ENCODE measurements at places on chromosomes 16 and 17.
A peak's percentile ranks its signal among the peaks of the same experiment; 100 is the strongest.

DNA sequence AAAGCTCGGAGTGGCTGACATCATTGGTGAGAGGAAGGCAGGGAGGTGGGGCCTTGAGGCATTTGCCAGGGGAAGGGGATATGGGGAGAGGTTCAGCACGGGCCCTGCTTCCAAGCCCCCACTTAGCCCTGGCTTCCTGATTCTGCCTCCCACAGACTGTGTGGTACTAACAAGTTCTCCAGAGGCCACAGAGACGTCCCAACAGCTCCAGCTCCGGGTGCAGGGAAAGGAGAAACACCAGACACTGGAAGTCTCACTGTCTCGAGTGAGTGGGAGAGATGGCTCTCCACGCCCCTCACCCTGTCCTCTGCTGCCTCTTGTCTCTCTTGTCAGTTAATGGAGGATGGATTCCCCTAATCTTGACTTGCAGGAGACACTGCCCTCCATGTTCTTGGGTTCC, 8.1 kb downstream of the NFATC2IP start:
- no peaks in the 10 kb centered on the region for H3K4me1 ChIP-seq
- H3K27me3 ChIP-seq, result no peaks in the 10 kb centered on the region
- DNase-seq, result no peak

DNA sequence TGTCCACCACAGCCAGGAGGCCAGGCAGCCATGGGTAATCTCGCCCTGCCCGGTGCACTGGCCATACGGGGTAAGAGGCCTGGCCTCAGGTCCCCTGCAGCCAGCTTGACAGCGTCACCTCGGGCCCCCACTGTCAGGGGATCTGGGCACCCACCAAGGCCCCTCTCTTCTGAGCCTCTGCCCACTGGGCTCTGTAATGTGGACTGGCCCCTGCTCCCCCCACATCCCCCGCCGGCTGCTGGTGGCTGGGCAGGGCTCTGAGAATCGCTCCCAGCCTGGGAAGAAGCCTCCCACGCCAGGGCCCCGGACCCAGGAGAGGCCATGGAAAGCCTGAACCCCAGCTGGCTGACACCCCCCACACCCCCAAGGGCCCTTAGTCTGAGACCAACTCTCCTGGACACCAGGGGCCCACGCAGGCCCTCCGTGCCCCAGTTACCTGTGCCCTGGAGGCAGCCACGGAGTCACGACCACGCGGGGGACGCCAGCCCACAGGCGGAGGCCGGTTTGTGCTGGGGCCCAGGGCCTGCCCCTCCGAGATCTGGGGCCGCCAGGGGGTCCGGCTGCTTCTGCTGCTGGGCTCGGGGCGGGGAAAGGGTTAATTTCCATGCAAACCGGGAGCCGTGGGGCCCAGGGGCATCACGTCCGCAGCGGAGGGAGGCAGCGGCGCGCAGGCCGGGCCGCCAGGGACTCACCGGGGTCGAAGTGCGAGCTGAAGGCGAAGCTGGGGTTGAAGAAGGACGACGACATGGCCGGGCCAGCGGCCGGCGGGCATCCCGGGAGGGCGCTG, at the start of gene PVALEF:
TSS of gene PVALEF (plus strand) at position 262 of the 787 bp plus-strand sequence. CDS start 15,720 bp downstream, outside the sequence.
- H3K27me3 ChIP-seq, result peaks cover 6% of the 10 kb centered on the region
- no peak for DNase-seq
- no peak within 1 kb of the TSS for H3K27ac ChIP-seq
- peaks cover 5% of the 10 kb centered on the region for H3K4me1 ChIP-seq
- no peaks in the 10 kb centered on the region for H3K36me3 ChIP-seq

- no peak within 1 kb of the TSS for H3K4me3 ChIP-seq
- H3K27me3 ChIP-seq, result peaks cover 5% of the 10 kb centered on the region
- no peaks in the 10 kb centered on the region for H3K36me3 ChIP-seq
- DNase-seq, result no peak
Observed at GRCh38 chr17:82317394-82318168, at the start of gene CD7. TSS of gene CD7 (minus strand) at chr17:82317608. CDS start at chr17:82317495, 113 bp downstream.

- H3K4me3 ChIP-seq, result no peak overlapping the region
- H3K27ac ChIP-seq, result no peak overlapping the region
- no peaks in the 10 kb centered on the region for H3K27me3 ChIP-seq
- DNase-seq, result no peak
Observed at GRCh38 chr16:26475596-26475995, 591.1 kb upstream of the C16orf82 start.

DNA sequence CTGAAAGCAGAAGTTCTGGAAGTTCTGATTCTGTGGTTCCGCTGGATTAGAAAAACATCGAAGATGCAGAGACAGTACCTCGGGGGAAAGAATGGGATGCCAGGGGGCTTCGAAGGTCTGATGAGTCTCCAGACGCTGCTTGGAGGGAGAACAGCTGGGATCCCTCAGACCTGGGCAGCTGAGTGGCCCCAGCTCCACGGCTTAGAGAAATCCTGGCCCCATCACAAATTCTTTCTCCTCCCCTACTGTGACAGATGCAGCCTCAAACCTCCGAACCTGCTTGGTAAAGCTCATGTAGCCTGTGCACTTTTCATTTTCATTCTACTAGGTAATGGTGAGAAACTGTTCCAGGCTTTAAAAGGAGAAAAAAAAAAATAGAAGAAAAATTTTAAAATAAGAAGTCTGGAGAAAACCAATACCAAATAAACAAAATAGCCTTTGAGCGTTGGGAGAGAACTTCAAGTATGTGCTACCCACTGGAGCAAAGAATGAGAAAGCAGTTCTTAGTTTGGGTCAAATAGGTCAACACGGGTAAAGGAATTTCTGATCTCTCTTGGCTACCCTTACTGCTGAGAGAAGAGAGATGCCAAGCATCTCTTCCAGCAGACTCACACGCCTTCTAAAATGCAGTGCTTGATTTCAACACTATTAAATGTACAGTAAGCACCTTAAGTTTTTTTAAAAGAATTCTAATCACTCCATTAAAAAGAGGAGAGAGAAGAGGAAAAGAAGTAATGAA, 19.9 kb downstream of the MAF start:
- no peak for DNase-seq
- H3K4me3 ChIP-seq, result no peak overlapping the region
- H3K4me1 ChIP-seq, result no peaks in the 10 kb centered on the region
- H3K27ac ChIP-seq, result no peak overlapping the region

GRCh38 chr16:28494121-28494851, at the start of gene APOBR:
TSS of gene APOBR (plus strand) at chr16:28494643. CDS start at chr16:28494682, 39 bp downstream.
- no peak within 1 kb of the TSS for H3K4me3 ChIP-seq
- peak within 1 kb of the TSS; percentile 77 for H3K27ac ChIP-seq
- peaks cover 3% of the 10 kb centered on the region for H3K36me3 ChIP-seq

- H3K27ac ChIP-seq, result no peak overlapping the region
- H3K36me3 ChIP-seq, result no peaks in the 10 kb centered on the region
Observed at GRCh38 chr16:73206151-73206707, 158.3 kb upstream of the ZFHX3 start.

GRCh38 chr16:67666032-67666551, 458 bp downstream of the ENKD1 start:
- H3K36me3 ChIP-seq, result no peaks in the 10 kb centered on the region
- no peak overlapping the region for H3K27ac ChIP-seq
- no peaks in the 10 kb centered on the region for H3K27me3 ChIP-seq
- peak overlapping the region; percentile 65 for H3K4me3 ChIP-seq
- peaks cover 10% of the 10 kb centered on the region for H3K4me1 ChIP-seq

DNA sequence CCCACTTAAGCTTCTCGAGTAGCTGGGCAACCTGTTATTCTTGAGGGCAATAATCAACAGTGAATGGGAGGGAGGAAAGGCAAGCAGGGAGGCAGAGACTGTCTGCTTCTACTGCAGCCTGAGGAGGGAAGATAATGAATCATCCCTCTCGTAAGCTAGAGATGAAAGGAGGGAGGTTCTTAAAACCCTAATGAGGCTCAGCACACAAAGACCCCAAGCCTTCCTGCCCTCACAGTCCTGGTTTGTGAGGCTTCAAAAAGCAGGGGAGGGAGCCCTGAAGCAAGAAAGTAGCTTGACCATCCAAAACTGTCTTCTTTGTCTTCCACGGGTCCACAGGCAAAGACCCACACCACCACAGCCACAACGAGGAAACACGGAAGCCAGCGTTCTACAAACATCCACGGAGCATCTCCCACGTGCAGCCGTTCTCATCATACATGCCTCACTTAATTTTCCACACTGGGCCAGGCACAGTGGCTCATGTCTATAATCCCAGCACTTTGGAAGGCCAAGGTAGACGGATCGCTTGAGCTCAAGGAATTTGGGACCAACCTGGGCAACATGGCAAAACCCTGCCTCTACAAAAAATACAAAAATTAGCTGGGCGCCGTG, 1.8 kb downstream of the PIK3R5 start:
- H3K27ac ChIP-seq, result no peak overlapping the region
- H3K4me3 ChIP-seq, result no peak overlapping the region
- H3K36me3 ChIP-seq, result no peaks in the 10 kb centered on the region

DNA sequence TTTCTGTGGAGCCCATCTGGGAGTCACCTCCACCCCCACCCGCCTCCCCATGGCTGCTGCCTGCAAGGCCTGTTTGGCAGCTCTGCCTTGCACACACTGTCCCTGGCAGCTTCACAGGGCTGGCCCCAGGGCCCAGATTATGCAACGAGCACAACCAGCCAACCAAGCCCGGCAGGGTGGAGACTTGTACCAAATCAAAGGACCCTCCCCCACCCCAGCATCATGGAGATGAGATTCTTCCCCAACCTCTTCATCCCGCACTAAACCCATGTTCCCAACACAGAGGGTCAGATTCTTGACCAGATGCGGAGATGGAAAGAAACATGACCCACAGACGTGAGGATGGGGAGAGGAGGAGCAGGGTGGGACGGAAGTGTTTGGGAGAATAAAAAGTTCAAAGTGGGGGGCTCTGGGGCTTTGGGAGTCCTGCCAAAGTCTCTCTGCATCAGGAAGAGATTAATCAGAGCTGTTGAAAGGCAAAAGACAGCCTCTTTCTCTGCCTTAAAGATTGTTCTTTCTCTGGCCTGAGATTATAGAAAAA, 3.8 kb downstream of the SMARCD2 start:
- H3K36me3 ChIP-seq, result peaks cover 35% of the 10 kb centered on the region
- H3K4me1 ChIP-seq, result peaks cover 57% of the 10 kb centered on the region
- H3K4me3 ChIP-seq, result no peak overlapping the region
- DNase-seq, result peak; percentile 89

GRCh38 chr16:66416136-66416535, 11.0 kb upstream of the BEAN1 start:
- H3K27me3 ChIP-seq, result no peaks in the 10 kb centered on the region
- no peak overlapping the region for H3K27ac ChIP-seq
- no peaks in the 10 kb centered on the region for H3K4me1 ChIP-seq
- no peaks in the 10 kb centered on the region for H3K36me3 ChIP-seq
- no peak overlapping the region for H3K4me3 ChIP-seq

DNA sequence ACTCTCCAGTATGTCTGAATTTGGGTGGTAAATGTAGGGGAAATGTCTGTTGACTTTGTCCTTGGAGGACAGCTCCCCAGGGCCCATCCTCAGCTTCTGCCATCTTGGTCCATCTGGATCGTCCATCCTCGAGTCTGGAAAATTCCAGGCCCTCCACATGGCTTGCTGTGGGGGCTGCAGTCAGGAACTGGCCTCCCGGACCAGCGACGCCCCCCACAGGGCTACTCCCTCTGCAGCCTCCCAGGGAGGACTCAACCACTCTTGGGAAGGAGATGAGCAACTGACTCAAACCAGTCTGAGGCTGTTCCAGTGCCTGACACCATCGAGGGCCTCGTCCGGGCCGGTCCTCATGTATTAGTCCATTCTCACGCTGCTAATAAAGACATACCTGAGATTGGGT, 5.5 kb upstream of the ZG16B start:
- no peaks in the 10 kb centered on the region for H3K27me3 ChIP-seq
- H3K36me3 ChIP-seq, result no peaks in the 10 kb centered on the region
- no peak overlapping the region for H3K27ac ChIP-seq
- no peaks in the 10 kb centered on the region for H3K4me1 ChIP-seq

DNA sequence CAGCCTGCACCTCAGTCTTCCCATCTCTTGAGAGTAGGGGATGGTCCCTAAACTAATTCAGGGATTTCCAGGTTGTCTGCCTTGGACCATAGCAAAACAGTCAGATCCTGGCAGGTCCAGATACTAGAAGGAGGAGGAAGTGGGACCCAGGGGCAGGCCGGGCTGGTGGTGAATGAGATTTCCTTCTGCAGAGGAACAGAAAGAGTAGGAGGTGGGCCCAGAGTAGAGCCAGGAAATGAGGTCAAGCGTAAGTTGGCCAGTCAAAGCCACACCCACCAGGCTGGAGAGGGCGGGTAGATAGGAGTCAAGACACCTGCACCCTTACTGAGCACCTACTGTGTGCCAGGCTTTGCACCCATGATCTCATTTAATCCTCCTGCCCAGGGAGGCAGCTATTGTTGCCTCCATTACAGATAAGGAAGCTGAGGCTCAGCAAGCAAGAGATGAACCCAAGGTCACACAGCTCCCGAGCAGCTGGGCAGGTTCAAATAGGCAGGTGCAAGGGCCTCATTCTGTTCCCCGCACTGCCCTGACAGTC, 2.6 kb downstream of the CDH5 start:
- H3K27me3 ChIP-seq, result peaks cover 2% of the 10 kb centered on the region
- no peak for DNase-seq
- no peaks in the 10 kb centered on the region for H3K36me3 ChIP-seq
- no peak overlapping the region for H3K27ac ChIP-seq
- no peak overlapping the region for H3K4me3 ChIP-seq
- no peaks in the 10 kb centered on the region for H3K4me1 ChIP-seq

DNA sequence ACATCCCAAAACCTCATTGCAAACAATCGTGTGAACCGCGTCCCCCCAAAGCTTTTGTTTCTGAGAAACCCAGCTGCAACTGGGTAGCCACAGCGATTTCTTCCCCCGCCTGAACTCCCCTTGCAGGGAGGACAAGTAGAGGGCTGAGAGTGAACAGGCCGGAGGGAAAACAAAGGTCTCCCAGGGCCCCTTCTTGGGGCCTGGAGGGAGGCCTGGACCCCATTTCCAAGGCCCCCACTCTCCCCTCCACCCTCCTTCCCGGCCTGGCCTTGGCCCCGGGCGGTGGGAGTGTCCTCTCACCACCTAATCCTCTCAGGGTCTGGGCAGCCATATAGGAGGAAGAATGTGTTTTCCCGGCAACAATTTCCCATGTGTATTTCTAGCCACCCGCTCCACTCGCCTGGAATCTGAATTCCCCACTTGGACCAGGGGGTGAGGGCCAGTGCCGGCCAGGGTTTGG, 2.6 kb downstream of the GLIS2 start:
- H3K36me3 ChIP-seq, result no peaks in the 10 kb centered on the region
- H3K27me3 ChIP-seq, result no peaks in the 10 kb centered on the region
- peaks cover 73% of the 10 kb centered on the region for H3K4me1 ChIP-seq
- H3K4me3 ChIP-seq, result no peak overlapping the region

All from adrenal gland (tissue), 19 donors.